ENCODE measurements at places on chromosomes 5 and 9. TPM values are rescaled to one million over a fixed set of nuclear protein-coding genes. Genes with fewer than 3 reads are reported as not detected.

DNA sequence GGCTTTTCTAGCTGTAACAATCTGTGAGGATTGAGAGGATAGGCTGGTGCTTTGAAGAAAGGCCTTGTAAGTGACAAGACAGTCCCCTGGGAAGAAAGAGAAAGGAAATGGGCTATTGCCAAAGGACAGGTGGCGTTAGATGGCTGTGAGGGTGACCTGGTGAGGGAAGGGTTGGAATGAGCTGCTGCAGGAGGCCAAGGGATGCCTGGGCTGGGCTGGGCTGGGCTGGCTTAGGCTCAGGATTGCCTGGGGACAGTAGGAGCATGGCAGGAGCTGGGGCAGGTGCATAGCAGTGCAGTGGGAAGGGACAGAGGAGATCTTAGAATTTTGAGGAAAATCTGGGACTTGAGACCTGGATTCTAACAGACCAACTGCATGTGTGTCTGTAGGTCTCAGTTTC lies 9.7 kb upstream of the MYOZ3 start:
- no peak for DNase-seq

DNA sequence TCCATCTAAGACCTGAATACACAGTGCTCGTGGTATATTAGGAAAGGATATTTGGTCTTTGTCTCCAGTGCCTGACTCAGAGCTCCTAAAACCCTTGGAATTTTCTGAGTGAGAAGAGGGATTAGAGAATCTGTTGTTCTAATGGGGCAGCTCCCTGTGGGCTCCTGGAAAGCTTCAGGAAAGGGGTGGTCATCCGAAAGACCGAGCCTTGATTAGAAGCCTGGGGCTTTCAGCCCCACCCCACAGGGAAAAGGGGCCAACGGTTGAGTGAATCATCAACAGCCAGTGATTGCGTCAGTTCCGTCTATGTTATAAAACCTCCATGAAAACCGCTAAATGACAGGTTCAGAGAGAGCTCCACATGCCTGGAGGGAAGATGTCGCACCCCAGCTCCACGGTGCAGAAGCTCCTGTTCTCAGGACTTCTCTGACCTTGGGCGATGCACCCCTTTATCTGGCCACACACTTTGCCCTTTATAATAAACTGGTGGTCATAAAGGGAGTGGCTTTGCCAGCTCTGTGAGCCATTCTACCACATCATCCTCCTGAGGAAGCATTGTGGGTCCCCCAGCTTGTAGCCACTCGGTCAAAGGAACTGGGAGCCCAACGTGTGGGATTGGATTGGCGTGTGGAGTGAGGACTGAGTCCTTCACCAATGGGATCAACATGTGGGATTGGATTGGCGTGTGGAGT lies 71.0 kb upstream of the ICE1 start:
- DNase-seq: peak; percentile 98

DNA sequence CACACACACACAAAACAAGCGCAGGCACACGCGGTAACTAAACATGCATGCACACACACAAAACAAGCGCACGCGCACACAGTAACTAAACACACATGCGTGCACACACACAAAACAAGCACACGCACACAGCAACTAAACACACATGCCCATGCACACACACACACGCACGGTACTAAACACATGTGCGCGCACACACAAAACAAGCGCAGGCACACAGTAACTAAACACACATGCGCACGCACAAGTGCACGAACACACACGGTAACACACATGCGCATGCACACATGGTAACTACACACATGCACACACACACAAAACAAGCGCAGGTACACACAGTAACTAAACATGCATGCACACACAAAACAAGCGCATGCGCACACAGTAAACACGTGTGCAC lies 19.9 kb upstream of the SLC6A3 start:
- DNase-seq: no peak

DNA sequence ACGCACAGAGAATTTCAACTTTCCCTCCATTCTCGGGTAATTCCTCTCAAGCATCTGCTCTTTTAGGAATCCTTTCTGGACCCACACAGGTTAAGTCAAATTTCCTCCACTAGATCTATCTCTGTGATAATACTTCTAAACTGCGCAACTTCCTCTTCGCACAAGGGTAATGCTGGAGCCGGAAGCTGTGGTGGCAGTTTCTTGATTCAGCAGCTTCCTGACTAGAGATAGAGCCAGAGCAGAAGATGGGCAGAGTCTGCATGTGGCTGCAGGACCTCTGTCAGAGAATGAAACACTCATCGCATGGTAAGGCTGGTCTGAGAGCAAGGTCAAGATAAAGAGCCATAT lies 11.1 kb upstream of the CDC42SE2 start:
- no peak for DNase-seq

The NDFIP1 gene
- 60.0 TPM for total RNA-seq

The C5orf34 gene
- total RNA-seq: 14.5 TPM

DNA sequence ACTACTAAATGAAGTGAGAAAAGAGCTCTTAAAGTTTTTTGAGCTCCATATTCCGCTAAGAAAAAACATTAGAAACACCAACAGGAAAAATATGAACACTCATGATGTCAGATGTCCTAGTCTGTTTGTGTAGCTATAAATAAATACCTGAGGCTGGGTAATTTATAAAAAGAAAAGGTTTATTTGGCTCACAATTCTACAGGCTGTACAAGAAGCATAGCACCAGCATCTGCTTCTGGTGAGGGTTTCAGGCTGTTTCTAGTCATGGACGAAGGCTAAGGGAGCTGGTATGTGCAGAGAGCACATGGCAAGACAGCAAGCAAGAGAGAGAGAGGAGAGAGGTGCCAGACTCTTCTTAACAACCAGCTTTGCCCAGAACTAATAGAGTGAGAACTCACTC lies 186.2 kb downstream of the PLK2 start:
- DNase-seq: no peak

The RNF180 gene
- under 0.01 TPM for total RNA-seq

The SLC4A9 gene
- not detected for total RNA-seq

DNA sequence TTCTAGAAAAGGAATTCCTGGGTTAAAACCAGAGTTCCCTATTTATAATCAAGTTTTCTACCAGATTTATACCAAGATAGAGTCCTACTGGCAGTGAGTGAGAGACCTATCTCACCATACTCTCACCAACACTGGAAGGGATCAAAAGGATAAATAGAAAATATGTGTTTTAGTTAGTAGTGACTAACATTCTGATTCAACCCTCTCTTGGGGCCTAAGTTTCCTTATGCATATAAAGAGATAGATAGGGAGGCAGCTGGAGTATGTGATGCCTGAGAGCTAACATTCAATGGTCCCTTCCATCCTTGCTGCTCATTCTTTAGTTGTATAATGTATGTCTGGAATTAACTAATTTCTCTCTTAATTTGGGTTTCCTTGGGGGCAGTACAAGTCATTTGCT lies 32.0 kb downstream of the CKMT2 start:
- no peak for DNase-seq

The RIOK2 gene
- 19.0 TPM for total RNA-seq

GRCh38 chr5:74977471-74977870 lies 74.9 kb downstream of the GCNT4 start:
- DNase-seq: no peak

DNA sequence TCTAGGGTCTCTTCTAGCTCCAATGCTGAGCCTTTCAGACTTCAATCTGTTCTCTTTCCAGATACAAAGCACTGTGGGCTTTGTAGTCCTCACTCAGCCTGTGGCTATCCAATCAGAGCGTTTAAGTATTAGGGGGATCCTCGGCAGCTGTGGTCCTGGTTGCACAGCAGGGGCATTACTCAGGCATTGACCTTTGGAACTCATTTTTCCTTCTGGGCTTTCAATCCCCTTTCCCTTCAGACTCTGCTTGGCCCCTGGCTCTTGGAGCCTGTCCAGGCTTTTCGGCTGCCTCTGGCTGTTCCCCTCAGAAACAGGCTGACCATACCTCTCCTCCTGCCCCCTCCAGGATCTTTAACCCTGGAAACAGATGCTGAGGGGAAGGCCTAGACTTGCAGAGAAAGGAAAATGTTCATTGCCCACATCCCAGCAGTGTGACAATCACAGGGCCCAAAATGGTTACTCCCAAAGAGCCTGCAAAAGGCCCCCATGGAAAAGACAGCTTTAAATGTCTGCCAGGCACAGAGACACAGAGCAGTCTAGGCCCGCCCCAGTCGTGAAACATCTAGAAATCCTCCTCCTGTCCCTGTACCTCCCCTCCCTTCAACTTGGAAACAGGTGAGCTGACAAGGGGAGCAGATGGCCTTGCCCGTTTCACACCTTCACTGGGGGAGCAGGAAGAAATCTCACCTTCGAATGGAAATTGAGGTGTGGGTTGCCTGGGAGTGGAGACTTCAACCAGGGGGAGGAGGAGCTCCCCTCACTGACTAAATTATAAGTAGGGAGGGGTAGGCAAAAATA lies 13.7 kb downstream of the C1QTNF2 start:
- no peak for DNase-seq

DNA sequence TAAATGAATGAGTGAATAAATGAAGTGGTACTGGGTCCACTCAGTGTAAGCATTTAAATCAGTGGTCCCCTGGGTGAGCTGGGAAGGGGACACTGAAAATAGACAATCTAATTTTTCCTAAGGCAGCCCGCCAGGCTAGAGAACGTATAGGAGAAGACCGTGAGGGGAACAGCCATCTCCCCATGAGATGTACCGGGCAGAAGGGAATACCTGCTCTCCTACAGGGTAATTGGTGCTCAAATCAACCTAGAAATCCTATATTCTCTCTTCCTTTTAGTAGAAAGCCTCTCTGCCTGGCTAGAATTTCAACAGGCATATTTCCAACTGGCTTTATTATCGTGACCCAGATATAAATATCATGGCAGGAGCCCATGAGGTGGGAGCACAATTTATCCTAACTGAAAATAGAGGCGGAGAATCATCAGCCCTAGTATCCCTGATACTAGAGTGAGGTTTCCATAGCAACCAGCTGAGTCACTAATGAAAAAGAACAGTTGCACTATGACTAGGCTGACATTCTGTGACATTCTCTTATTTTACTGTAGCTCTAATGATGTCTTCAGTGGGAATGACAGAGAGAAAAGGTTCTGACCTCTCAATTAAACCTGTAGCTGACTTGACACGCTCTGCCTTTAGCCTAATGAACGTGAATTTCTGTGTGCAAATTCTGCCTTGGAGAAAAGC lies 96.5 kb upstream of the CAST start:
- peak; percentile 81 for DNase-seq

The BARHL1 gene
- total RNA-seq: not detected

The PCDHAC2 gene
- not detected for total RNA-seq

DNA sequence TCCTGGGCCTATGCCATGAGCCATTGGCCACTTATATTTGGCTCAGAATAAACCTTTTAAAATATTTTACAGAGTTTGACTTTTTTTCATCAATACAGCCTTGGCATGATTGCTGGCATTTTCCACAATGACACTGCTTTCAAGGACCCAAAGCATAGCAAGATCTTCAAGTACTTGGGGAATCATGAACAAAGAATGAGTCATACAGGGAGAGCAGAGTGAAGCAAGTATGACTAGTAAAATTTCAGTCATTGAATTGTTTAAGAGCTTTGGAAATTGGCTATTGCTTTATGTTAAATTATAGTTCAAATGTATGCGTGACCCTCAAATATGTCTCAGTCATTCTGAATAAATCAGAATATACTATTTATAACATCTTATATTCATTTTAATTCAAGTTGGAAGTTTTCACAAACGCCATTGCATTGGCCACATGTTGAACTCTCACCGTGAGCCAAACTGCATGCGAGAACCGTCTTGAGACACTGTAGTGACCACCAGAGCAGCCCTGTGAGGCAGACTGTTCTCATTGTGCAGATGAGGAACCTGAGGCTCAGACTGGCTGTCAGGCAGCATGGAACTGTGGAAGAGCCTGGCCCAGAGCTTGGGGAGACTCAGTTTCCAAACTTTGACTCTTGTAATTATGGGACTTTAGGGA lies 52.9 kb downstream of the GDNF start:
- DNase-seq: peak; percentile 80

GRCh38 chr9:98248737-98249474 lies 6.5 kb downstream of the TBC1D2 start:
- DNase-seq: peak; percentile 16

The WNT8A gene
- total RNA-seq: not detected

- peak; percentile 17 for DNase-seq
Observed at GRCh38 chr5:149345892-149346222, 558 bp downstream of the GRPEL2 start.

The MARCOL gene
- total RNA-seq: not detected

Measured in RPMI7951 (cell line).